GM04503 (cell line): ENCODE measurements at places on chromosomes 7 and 10.

GRCh38 chr10:62250594-62251198 is 17.9 kb downstream of the RTKN2 start:
- DNase-seq = no peak

- no peak for DNase-seq
These were observed 228.3 kb downstream of the BUB3 start for GRCh38 chr10:123382491-123382890.

GRCh38 chr7:84144480-84144879 is 50.1 kb downstream of the SEMA3A start:
- no peak for DNase-seq

DNA sequence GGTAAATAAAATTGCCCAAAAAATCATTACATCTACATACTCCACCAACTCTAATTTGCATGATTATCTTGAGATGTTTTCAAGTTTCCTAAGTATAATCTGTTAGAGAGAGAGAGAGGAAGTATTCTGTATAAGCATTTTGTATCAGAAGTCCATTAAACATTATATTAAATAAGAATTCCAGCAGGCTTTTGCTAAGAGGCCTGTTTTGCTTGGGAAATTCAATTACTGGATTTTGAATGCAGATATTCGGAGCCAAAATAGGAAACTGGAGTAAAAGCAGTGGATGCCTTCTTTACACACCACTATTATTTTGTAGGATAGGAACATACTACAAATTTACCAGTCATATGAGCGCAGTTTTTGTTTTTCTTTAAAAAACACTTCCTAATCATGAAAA is 727.8 kb downstream of the CNTNAP2 start:
- no peak for DNase-seq

DNA sequence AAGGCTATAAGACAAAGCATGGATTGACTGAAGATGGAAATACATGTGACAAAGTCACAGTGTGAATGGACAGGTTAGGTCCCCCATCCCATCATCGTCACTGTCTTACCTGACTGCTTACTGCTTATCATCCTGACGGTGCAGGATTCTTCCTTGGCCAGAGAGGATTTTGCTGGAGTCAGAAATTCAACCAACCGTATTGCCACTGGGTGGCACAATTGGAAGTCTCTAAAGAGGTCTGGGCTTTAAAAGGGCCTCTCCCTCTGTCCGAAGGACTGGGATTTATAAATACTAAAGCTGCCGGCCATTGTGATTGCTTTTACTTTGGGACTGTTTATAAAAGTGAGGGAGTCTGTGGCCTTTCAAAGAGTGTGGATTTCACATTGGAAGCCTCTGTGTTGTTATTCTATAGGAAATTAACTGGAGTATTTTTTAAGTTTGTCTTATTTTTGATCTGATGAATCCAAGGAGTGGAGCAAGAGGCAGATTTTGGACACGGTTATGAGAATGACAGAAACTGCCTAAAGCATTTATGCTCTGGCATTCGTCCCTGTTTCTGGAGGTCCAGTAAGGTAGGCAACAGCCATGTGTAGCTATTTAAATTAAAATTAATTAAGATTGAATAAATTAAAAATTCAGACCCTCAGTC is 113.3 kb upstream of the CREB5 start:
- no peak for DNase-seq

DNA sequence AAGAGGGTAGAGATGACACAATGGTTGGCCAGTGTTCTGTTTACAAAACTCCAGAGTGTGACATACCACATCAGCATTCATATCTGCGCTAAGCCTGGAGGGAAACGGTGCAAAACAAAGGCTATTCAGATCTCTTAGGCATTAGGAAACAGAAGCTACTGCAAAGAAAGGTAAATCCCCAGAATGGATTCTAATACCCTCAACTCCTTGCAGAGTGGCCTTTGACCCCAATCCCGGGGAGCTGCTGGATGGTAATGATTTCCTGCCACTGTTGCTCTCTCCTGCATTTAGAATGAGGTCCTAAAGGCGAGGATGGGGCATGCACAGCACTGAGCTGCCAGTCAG is 65.2 kb downstream of the AOAH start:
- DNase-seq = peak; percentile 37

GRCh38 chr10:93436591-93437085 is 45.5 kb downstream of the MYOF start:
- DNase-seq = peak; percentile 94
